ENCODE measurements at places on chromosomes 7 and 10.

DNA sequence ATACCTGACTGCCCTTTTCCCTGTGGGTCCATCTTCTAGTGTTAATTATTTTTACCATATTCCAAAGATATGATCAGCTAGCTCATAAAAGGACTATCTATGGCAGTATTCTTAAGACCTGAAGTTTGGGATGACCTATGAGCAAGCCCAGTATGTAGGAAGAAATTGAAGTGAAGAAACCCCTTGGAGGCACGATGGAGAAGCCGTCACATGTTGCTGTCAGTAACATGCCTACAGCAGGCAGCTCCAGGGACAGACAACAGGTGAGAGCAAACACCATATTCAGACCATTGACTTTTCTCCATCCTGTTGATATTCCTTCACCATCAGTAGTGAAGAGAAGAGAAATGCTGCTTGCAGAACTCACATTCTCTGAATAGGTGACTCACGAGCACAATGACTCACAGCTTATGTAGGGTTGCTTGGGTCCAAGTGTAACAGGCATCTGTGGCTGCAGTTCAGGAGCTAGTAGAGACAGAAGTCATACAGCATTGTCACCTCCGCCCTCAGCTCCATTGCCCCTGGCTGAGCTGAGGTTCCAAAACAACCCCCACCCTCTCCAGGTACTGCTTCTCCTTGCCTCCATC, 8.4 kb upstream of the LYZL2 start:
- peak; percentile 68 for DNase-seq

DNA sequence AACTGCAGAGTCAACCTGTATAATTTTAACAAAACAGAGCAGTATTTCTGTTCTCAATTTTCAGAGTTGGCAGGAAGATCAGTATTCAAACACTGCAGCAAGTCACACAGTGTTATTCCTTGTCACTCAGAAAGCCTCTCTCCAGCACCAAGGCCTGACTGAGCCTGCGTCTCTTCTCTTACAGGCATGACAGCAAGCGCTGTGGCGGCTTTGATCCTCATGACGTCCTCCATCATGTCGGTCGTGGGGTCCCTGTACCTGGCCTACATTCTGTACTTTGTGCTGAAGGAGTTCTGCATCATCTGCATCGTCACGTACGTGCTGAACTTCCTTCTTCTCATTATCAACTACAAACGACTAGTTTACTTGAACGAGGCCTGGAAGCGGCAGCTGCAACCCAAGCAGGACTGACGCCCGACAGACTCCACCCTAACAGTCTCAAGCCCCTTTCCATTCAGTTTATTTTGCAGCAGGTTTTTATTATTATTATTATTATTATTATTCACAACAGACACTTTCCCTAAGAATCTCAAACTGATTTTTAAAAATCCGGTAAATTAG, 28.0 kb downstream of the GUSB start:
- DNase-seq: no peak

DNA sequence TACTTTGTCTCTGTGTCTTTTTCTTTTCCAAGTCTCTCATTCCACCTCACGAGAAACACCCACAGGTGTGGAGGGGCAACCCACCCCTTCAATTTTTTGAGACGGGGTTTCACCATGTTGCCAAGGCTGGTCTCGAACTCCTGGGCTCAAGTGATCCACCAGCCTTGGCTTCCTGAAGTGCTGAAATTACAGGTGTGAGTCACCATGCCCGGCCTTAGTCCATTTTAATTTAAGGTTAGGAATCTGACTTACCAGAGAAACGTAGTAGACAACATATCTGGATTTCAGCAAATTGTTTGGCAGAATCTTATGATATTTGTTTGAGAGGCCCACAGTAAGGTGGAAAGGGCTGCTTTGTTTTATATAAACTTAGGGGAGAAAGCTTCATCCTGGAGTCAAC, 3.2 kb upstream of the NFKB2 start:
- DNase-seq: no peak

DNA sequence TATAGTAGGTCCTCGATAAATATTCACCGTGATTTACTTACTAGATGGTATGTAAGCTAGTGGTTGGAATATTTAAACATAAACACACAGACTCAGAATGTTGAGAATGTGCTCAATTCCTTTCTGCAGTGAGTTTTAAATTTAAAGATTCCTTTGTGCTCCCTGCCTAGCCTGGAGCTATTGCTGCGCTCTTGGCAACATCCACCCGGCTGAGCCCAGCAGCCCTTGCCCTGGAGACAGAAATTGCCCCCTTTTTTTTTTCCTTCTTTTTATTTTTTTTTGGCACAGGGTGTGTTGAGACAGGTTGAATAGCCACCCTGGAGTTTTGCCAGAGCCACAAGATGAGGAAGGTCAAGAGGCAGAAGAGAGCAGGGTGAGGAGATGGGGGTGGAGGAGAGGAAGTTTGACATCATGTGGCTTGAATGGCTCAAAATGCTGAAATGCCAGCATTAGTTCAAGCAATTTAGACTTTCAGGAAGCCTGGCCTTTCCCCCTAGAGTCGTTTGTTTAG, 180.8 kb downstream of the PRKCQ start:
- peak; percentile 56 for DNase-seq

- no peak for DNase-seq
Observed at GRCh38 chr7:149473251-149473650, 12.4 kb upstream of the ZNF777 start.

- DNase-seq: no peak
Observed at GRCh38 chr10:90614631-90615030, 243.2 kb downstream of the HTR7 start.

- no peak for DNase-seq
Observed at GRCh38 chr10:95295031-95295755, 4.4 kb upstream of the PDLIM1 start.

DNA sequence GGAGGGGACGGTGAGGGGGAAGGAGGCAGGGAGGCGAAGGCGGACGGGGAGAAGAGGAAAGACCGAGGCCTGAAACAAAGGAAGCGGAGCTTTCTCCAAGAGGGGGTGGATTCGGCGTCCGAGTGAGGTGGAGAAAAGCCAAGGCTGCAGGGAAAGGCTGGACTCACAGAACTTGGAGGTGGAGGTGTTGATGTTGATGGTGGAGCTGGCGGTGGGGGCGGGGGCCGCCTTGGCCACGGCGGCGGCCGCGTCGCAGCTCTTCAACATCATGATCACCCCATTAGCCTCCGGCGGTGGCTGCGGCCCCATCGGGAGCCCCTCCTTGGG, 578 bp downstream of the CACUL1 start:
- no peak for DNase-seq

GRCh38 chr7:96241855-96242254, 80.0 kb downstream of the SLC25A13 start:
- DNase-seq: no peak

DNA sequence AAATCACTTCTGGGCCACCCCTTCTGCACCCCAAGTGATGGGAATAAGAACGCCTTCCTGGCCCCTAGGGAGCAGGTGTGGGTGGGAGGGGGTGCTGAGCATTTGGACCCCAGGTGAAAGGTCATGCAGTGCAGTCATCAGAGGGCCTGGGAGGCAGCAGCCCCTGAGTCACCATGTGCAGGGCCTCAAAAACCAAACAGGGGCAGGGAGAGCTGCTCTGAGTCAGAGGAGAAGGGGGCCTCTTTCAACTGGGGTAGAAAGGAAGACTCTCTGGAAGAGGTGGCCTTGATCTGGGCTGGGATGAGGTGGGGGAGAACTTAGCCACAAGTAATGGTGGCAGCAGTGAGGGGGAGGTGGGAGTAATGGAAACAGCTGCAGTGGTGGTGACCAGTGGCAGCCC, 164.3 kb downstream of the BUB3 start:
- DNase-seq: no peak
